ENCODE measurements at places on chromosomes 4 and X. TPM values are rescaled to one million over a fixed set of nuclear protein-coding genes. Genes with fewer than 3 reads are reported as not detected.

DNA sequence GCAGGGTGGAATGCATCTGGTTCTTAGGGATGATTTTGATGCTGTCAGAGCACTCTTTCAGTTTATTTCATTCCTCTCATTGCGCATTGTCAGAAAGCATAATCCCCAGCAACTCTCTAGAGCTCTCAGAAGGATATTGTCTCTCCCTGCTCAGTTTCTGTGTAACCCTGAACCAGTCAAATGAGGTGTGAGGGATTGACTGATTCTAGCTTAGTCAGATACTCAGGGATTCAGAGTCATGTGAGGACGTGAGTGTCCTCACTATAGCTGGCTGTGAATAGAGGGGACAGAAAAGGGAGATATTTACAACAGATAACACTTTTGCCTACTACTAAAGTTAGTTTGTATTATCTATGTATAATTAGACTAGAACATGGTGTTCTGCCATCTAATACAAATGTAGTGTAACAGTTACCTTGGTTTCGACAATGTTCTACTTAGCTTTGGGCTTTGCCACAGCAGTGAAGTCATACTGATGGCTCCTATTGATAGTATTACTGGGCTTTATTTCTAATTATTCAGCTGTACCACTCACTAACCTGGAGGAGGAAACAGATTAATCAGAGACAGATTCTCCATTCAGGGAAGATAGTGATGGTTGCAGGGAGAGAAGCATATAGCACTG lies 19.5 kb downstream of the AP1AR start:
- no peak for DNase-seq

FAM156B gene
- total RNA-seq, result 13.2 TPM

USP17L15 gene
- total RNA-seq, result not detected

DNA sequence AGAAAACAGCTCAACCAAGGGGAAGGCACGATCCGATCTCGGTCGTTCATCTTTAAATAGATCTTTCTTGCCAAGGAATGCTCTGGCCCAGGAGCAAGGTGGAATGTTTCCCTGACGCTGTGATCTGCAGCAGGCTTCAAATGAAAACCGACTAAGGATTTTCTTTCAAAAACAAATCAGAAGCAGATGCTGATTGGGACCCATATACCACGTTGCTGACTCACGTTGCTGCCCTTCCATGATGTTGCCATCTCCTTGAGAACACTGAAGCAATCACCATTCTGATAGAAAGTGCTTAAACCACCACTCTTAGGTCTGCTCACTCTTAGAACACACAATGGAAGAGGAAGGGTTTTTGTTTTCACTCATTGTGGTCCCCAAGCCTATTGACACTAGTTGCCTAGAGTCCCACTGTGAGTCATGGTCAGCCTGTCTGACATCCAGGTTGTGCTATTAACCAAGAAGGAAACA lies 26.1 kb downstream of the LAMTOR3 start:
- DNase-seq, result no peak

- DNase-seq, result no peak
Measured at GRCh38 chr4:110164251-110164650, 34.2 kb downstream of the ELOVL6 start.

GRCh38 chr4:185020293-185020808 lies 2.1 kb downstream of the HELT start:
- no peak for DNase-seq

SAGE1 gene
- total RNA-seq, result not detected

DNA sequence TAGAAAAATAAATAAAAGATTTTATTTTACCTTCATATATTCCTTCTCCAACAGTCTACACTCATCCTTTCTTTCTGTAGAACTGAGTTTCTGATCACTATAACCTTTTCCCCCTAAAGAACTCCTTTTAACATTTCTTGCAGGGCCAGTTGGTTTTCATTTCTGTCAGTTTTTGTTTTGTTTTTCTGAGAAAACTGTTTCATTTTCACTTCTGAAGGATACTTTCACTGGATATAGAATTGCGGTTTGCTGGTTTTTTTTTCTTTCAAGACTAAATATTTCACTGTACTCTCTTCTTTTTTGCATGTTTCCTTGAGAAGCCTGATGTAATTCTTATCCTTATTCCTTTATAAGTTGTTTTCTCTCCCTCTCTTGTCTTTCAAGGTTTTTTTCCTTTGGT lies 90.4 kb upstream of the EOLA2 start:
- no peak for DNase-seq

PLS3 gene
- 0.66 TPM for total RNA-seq

Measured in CD8-positive, alpha-beta memory T cell (primary cell).